ENCODE measurements at places on chromosomes 13 and 19. TPM values are rescaled to one million over a fixed set of nuclear protein-coding genes. Genes with fewer than 3 reads are reported as not detected.

Gene SIGLEC11
- 1.7 TPM for total RNA-seq

Gene MAST1
- 0.74 TPM for total RNA-seq

Gene PRTN3
- 0.26 TPM for total RNA-seq

Gene ZNF100
- 24.0 TPM for total RNA-seq

Gene PTPRH
- 3.6 TPM for total RNA-seq

Gene NDUFA11
- 114 TPM for total RNA-seq

Gene ZFP82
- 22.6 TPM for total RNA-seq

Gene BCAM
- 35.3 TPM for total RNA-seq

Gene SHD
- total RNA-seq, result 3.6 TPM

Gene KLK3
- total RNA-seq, result not detected

Gene CFAP97D2
- total RNA-seq, result not detected

Gene CD33
- 4.7 TPM for total RNA-seq

Gene C19orf25
- 15.0 TPM for total RNA-seq

Gene LINGO3
- not detected for total RNA-seq

Gene FGF14
- total RNA-seq, result 4.5 TPM

Gene MCEMP1
- total RNA-seq, result 0.26 TPM

Gene C13orf46
- 0.85 TPM for total RNA-seq

Gene NLRP7
- not detected for total RNA-seq

Gene CBLC
- 4.7 TPM for total RNA-seq

Gene KCNN1
- 0.79 TPM for total RNA-seq

Gene ZNF208
- total RNA-seq, result 1.1 TPM

Gene LACC1
- total RNA-seq, result 9.4 TPM

Gene SYNGR4
- not detected for total RNA-seq

Gene ZFP36
- 13.0 TPM for total RNA-seq

Gene MUC16
- total RNA-seq, result under 0.01 TPM

Gene ZNF878
- 0.85 TPM for total RNA-seq

Gene OR7A5
- total RNA-seq, result not detected

Gene ODAD3
- total RNA-seq, result 0.48 TPM

All from urinary bladder (tissue), 4 donors.